ENCODE measurements at places on chromosomes 5 and 9. TPM values are rescaled to one million over a fixed set of nuclear protein-coding genes. Genes with fewer than 3 reads are reported as not detected.

- DNase-seq = no peak
These were observed 110.4 kb downstream of the NTRK2 start for GRCh38 chr9:84779883-84780282.

DNA sequence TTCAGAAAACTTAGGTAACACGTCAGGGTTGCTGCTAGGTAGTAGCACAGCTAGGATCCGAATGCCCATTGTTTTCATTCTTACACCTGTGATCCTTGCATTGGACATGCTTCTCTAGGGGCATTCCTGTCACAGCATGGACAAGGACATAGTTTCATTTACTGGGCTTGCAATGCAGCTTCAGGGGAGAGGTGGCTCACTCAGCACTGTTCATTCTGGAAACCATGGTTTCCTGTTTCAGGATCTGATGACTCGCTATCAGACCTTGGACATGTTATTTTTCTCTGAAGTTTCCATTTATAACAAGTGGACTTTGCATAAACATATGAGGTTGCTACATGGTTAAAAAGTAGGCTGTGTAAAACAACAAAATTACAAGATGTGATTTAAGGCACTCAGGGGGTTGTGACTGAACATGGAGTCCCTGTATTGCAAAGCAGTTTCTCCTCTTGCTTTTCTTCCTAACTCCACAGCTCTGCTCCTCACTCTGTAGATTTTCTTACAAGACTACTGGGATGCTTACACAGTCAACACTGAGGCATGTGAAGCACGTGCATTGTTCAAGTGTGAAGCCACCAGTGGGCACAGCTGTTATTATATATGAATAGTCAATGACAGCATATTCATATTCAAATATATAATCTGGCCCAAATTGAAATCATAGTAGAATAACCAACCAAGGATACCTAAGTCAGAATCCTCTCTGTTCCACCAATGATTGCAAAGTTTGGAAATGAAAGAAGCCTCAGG is 66.1 kb upstream of the STK32A start:
- no peak for DNase-seq

- DNase-seq = no peak
These were observed 191.5 kb downstream of the ROR2 start for GRCh38 chr9:91758491-91758981.

DNA sequence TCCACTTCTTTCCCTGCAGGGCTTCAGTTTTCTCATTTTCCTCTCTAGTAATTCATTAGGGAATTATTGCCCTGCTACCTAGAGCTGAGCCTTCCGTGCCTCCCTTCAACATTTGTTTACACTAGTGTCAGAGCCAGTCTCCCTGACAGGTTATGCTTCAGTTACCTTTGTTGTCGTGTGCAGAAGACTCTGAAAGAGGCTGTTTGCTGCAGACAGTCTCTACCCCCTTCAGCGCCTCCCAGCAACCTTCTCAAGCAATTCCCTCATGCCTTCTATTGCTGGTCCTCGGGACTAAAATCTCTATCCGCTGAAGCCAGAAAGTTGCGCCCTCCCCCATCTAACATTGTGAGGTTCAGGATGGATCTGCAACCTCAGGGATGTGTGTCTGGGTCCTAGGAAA is 12.8 kb downstream of the RALGPS1 start:
- no peak for DNase-seq

- DNase-seq = no peak
These were observed 39.0 kb downstream of the DDX31 start for GRCh38 chr9:132630811-132631210.

- no peak for DNase-seq
These were observed 367.1 kb upstream of the IZUMO3 start for GRCh38 chr9:24912767-24913166.

GRCh38 chr9:121649476-121650216 is 1.8 kb upstream of the DAB2IP start:
- DNase-seq = no peak

DNA sequence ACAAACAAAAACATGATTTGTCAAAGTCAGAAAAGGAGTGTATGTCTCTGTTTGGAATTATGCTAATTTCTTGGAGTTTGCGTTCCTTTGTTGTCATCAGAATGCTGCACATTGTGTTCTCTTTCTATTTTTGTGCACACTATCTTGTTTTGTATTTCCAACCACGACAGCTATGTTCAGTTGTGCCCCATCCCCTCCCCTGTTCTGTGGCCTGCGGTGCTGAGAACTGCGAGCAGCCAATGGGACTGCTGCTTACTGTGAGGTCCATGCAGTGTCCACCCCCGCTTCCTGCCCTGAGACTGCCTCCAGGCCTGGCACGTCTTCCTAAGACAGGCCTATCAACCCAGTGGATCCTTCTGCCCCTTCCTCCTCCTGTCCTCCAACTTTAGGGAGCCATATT is 76.8 kb downstream of the PALM2AKAP2 start:
- no peak for DNase-seq

DNA sequence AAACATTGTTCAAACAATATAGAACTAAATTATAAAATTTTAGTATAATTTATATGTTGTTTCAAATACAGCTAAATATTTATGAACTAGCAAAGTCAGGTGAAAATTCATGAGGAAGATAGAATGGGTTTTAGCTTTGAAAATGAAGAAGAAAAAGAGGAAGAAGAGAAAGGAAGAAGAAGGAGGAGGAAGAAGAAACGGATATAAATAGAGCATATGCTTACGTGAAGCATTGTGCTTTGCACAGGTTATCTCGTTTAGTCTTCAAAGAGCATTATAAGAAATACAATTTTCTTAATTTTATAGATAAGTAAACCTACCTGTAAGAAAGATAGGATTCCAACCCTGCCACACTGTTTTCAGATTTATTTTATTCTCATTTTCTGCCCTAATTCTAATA is 620.6 kb upstream of the DAB2 start:
- no peak for DNase-seq

DNA sequence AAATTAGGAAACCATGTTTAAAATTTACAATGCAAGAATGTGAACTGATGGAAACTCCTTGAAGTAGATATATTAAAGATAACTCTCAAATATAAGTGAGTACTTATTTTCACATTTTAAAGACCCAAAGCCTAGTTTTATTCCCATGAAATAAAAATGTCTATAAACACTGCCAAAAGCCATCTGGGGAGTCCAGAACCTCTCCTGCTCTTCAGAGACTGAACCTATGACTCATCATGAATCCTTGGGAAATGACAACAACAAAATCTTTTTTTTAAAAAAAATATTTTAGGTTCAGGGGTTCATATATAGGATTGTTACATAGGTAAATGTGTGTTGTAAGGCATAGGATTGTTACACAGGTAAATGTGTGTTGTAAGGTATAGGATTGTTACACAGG is 33.8 kb upstream of the FYB1 start:
- peak; percentile 20 for DNase-seq

- no peak for DNase-seq
These were observed 27.0 kb downstream of the CDKN2A start for GRCh38 chr9:21967169-21967568.

DNA sequence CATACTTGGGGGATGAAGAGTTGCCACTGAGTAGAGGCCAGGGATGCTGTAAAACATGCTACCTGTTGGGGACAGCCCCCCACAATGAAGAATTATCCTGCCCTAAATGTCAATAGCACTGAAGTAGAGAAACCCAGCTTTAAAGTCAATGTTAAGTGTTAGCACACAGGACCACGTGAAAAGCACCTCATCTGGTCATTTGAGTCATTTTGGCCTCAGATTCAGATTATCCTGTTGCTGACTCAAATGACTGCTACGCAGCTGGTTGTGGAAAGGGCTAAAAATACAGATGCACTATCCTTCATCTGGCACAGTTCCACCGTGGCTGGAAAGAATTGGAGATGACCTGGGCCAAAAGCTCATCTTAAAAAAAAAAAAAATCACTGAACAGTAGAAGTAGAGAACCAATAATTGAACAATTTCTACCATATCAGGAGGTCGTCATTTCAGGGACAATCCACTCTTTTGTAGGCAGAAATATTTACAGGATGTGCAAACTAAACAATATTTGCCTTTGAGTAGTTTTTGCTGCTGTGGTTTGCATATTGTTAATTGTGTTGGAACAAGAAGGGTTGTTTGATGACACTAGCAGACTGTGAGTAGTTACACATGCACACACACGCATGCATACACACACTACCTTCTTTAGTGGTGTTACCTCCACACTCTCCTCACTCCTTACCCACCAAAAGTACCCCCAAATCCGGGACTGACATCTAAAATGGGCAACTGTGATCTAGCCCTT is 195.3 kb upstream of the KLF9 start:
- no peak for DNase-seq

- DNase-seq = no peak
These were observed 51.6 kb upstream of the LIFR start for GRCh38 chr5:38607930-38608564.

GRCh38 chr5:79771387-79771786 is 81.8 kb downstream of the CMYA5 start:
- no peak for DNase-seq

- DNase-seq = no peak
These were observed 3.6 kb upstream of the SPATA24 start for GRCh38 chr5:139407517-139407916.

DNA sequence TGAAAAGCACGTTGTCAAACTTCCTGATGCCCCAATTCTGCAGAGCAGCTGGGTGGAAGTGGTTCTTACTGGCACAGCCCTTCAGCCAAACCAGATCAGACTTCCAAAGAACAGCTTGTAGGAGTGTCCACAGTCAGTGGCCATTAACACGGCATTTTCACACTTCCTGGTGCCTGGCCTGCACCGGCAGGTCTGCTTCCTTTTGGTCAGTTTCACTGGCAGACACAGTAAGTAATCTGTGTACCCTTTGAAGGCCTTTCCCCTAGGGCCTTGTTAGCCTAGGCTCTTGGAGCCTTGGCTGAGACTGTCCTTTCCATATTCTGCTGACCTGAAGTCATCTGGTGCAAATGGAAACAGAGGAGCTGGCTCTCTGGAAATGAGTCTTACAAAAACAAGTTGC is 297.5 kb upstream of the TNC start:
- DNase-seq = no peak

Gene EPB41L4B
- total RNA-seq = 4.1 TPM

Gene HMGCS1
- 20.2 TPM for total RNA-seq

Gene PCDHA1
- not detected for total RNA-seq

Gene ENTPD2
- not detected for total RNA-seq

Gene SPINK7
- not detected for total RNA-seq

Measured in SJSA1 (cell line).